Aorta (tissue), 5 donors: ENCODE measurements at places on chromosomes 2 and 18.

DNA sequence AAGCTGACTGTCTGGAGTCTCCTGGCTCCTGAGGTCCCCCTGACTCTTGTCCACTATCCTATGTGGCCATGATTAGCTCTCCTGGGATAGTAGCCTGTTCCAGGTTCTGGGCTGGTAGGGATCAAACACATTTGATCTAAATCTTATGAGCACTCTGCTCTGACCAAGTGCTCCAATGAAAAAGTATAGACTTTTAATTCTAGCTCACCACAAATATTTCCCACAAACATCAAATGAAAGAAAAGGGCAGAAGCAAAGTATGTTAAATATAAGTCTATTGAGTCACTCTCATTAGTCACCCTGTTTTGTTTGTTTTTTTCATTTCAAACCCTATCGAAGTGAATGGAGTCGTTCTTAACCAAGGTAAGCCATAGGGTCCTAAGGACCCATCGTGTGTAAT, 39.7 kb upstream of the NEDD4L start:
- no peaks in the 10 kb centered on the region for H3K27me3 ChIP-seq
- H3K4me1 ChIP-seq: no peaks in the 10 kb centered on the region
- H3K27ac ChIP-seq: no peak overlapping the region
- no peaks in the 10 kb centered on the region for H3K36me3 ChIP-seq
- DNase-seq: no peak

DNA sequence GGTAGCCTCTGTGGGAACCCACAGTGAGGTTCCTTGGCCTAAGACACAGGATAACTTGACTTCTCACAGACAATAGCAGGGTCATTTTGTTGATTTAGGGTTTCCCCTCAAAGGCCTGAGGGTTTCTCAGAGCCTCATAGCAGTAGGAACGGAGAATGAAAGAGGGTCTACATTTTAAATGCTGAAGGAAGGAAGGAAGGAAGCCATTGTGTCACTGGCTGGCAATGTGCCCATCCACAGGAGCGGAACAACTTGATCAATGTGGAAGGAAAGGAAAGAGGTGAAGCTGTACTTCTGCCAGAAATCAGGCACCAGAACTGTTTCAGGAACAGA, 5.1 kb downstream of the IL1B start:
- H3K27me3 ChIP-seq: no peaks in the 10 kb centered on the region
- no peaks in the 10 kb centered on the region for H3K36me3 ChIP-seq
- DNase-seq: no peak
- no peak overlapping the region for H3K27ac ChIP-seq
- no peak overlapping the region for H3K4me3 ChIP-seq
- H3K4me1 ChIP-seq: no peaks in the 10 kb centered on the region

- H3K27me3 ChIP-seq: no peaks in the 10 kb centered on the region
- no peak overlapping the region for H3K27ac ChIP-seq
- H3K4me3 ChIP-seq: peak overlapping the region; percentile 88
Observed at GRCh38 chr2:121650315-121650930, 1.2 kb upstream of the CLASP1 start.

DNA sequence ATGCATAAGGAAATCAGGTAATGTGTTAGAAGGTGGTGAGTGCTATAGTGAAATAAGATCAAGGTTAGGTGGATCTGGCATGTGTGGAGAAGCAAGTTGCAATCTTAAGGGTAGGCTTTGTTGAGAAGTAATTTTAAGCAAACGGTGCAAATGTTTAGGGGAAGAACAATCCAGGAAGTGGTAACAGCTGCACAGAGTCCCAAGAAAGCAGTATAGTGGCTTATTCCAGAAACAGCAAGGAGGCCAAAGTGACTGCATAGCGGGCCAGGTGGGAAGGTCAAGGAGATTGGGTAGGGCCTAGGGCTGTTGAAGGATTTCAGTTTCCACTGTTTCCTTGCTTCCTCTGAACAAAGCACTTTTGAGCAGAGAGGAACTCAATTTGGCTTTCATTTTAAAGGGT, 30.0 kb upstream of the RAB1A start:
- H3K36me3 ChIP-seq: no peaks in the 10 kb centered on the region
- DNase-seq: no peak
- no peaks in the 10 kb centered on the region for H3K4me1 ChIP-seq
- no peak overlapping the region for H3K27ac ChIP-seq
- H3K27me3 ChIP-seq: no peaks in the 10 kb centered on the region

- H3K4me3 ChIP-seq: peak overlapping the region; percentile 60
- no peak for DNase-seq
- H3K27ac ChIP-seq: no peak overlapping the region
- H3K27me3 ChIP-seq: no peaks in the 10 kb centered on the region
Observed at GRCh38 chr2:191012845-191013681, 908 bp downstream of the STAT1 start.

GRCh38 chr2:118056165-118056534, 32.1 kb upstream of the INSIG2 start:
- H3K27ac ChIP-seq: no peak overlapping the region
- H3K4me1 ChIP-seq: no peaks in the 10 kb centered on the region
- no peak overlapping the region for H3K4me3 ChIP-seq
- no peaks in the 10 kb centered on the region for H3K36me3 ChIP-seq
- H3K27me3 ChIP-seq: no peaks in the 10 kb centered on the region

DNA sequence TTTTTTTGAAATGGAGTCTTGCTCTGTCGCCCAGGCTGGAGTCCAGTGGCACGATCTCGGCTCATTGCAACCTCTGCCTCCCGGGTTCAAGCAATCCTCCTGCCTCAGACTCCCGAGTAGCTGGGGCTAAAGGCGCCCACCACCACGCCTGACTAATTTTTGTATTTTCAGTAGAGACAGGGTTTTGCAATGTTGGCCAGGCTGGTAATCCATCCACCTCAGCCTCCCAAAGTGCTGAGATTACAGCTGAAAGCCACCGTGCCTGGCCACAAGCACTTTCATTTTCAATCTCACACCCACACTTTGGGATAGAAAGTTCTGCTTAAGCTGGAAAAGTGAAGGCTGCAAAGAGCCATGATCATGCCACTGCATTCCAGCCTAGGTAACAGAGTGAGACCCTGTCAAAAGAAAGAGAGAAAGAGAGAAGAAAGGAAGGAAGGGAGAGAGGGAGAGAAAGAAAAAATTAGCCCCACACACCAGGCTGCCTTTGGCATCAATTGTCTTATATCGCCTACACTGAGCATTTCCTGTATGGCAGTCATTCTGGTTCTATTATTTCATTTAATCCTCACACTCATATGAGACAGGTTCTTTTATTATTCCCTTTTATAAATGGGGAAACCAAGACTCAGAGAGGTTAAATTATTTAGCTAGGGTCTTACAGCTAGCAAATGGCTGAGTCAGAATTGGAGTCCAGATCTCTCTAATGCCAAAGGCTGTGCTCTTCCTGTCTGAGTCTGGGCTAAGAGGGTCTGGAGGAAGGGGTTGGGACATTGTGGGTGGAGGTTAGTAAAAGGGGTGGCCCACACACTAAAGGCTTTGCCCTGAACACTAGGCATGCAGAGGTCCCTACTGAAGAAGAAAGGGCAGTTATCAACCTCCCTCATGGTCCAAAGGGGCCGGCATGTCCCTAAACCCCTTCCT, 37.9 kb upstream of the PKDCC start:
- no peak overlapping the region for H3K27ac ChIP-seq
- no peaks in the 10 kb centered on the region for H3K36me3 ChIP-seq
- no peak overlapping the region for H3K4me3 ChIP-seq
- no peaks in the 10 kb centered on the region for H3K4me1 ChIP-seq
- H3K27me3 ChIP-seq: no peaks in the 10 kb centered on the region

GRCh38 chr2:201151127-201151981, 31.6 kb upstream of the CASP10 start:
- H3K36me3 ChIP-seq: peaks cover 3% of the 10 kb centered on the region
- H3K27ac ChIP-seq: peak overlapping the region; percentile 5
- no peaks in the 10 kb centered on the region for H3K27me3 ChIP-seq
- DNase-seq: no peak

- no peaks in the 10 kb centered on the region for H3K27me3 ChIP-seq
- peak; percentile 82 for DNase-seq
- peak overlapping the region; percentile 54 for H3K4me3 ChIP-seq
- no peaks in the 10 kb centered on the region for H3K4me1 ChIP-seq
- no peaks in the 10 kb centered on the region for H3K36me3 ChIP-seq
- no peak overlapping the region for H3K27ac ChIP-seq
Observed at GRCh38 chr18:76490670-76491472, 4.2 kb downstream of the ZNF516 start.
